Osteocyte (in vitro differentiated cells): ENCODE measurements at places on chromosomes 16 and 17. TPM values are rescaled to one million over a fixed set of nuclear protein-coding genes. Genes with fewer than 3 reads are reported as not detected.

DNA sequence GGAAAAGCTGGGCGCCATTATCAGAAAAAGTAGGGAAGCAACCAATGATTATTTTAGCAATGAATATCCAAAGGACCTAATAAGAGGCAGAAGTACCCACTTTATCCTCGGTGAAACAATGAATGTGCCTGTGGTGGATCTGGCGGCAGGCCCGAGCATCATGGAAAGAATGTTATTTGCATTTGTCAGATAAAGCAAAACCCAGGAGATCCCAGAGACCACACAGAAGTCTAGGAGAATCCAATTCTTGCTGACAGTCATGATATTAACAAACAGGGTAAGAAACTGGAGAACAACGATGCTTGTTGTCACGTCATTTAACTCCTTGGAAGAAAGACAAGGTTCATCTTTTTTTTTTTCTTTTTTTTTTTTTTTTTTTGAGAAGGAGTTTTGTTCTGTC, 12.0 kb upstream of the TNRC6A start:
- no peaks in the 10 kb centered on the region for H3K27me3 ChIP-seq
- peaks cover 9% of the 10 kb centered on the region for H3K4me1 ChIP-seq
- H3K27ac ChIP-seq = peak overlapping the region; percentile 2
- no peak overlapping the region for H3K4me3 ChIP-seq
- peak; percentile 38 for DNase-seq
- peaks cover 3% of the 10 kb centered on the region for H3K36me3 ChIP-seq

- DNase-seq = no peak
- no peaks in the 10 kb centered on the region for H3K36me3 ChIP-seq
- H3K4me3 ChIP-seq = no peak overlapping the region
- no peaks in the 10 kb centered on the region for H3K4me1 ChIP-seq
- H3K27me3 ChIP-seq = peaks cover 2% of the 10 kb centered on the region
These were observed 77.0 kb downstream of the MYH13 start for GRCh38 chr17:10295728-10296343.

Gene C17orf78
- not detected in 2 replicates for total RNA-seq

Gene SRCIN1
- total RNA-seq = 0.05 TPM in 1 of 2 replicates, not detected in the other

DNA sequence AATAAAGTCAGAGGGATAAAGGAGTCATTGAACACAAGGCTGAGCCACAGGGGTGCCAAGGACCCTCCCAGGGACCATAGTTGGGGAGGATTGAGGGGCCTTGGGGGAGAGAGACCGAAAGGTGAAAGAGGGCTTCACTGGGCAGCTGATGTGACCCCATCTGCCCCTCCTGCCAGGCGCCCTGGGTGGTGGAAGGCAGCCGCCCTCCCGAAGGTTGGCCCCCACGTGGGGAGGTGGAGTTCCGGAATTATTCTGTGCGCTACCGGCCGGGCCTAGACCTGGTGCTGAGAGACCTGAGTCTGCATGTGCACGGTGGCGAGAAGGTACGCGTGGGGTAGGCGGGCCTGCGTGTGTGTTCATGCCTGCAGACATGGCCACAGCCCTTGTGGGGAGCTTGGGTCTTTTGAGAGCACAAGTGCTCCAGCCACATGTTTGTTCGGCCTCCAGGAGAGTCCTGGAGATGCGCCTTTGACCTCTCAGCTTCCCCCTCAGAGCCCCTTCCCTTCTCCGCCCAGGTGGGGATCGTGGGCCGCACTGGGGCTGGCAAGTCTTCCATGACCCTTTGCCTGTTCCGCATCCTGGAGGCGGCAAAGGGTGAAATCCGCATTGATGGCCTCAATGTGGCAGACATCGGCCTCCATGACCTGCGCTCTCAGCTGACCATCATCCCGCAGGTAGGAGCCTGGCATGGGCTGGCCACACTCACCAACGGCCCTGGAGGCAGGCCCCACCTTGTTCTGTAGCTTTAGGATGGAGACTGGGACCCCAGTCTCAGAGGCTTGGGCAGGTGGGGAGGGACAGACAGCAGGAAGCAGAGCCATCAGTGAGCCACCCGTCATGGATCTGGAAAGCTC, 24.1 kb downstream of the ANKRD40 start:
- no peak overlapping the region for H3K27ac ChIP-seq
- H3K4me1 ChIP-seq = peaks cover 17% of the 10 kb centered on the region
- H3K4me3 ChIP-seq = no peak overlapping the region
- no peak for DNase-seq
- no peaks in the 10 kb centered on the region for H3K36me3 ChIP-seq

DNA sequence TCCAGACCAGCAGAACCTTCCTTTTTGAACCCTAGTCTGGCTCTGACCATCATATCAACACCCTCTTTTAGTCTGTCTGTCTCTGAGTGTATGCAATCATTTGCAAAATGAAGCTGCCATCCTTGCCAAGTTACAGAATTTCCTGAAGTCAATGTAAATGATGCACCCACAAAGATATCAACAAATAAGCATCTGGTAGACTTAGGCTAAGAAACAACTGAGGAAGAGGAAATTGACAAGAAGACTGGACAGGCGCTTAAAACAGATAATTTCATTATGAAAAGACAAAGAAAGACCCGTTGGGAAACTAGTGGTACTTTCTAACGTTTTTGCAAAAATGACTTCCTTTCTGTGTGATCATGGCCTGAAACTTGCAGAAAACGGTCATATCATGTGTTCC, 24.7 kb upstream of the CIITA start:
- DNase-seq = no peak
- H3K36me3 ChIP-seq = no peaks in the 10 kb centered on the region
- H3K27ac ChIP-seq = no peak overlapping the region
- H3K4me1 ChIP-seq = no peaks in the 10 kb centered on the region

- no peak overlapping the region for H3K27ac ChIP-seq
- H3K4me1 ChIP-seq = peaks cover 18% of the 10 kb centered on the region
- no peak for DNase-seq
- no peaks in the 10 kb centered on the region for H3K27me3 ChIP-seq
These were observed 7.3 kb upstream of the DDX52 start for GRCh38 chr17:37650419-37651003.

GRCh38 chr16:85981826-85982562, 83.0 kb downstream of the IRF8 start:
- H3K36me3 ChIP-seq = no peaks in the 10 kb centered on the region
- no peak overlapping the region for H3K4me3 ChIP-seq
- no peak overlapping the region for H3K27ac ChIP-seq
- H3K27me3 ChIP-seq = peaks cover 32% of the 10 kb centered on the region
- H3K4me1 ChIP-seq = no peaks in the 10 kb centered on the region
- no peak for DNase-seq

Gene WDR81
- 30.8 and 33.3 TPM in 2 replicates for total RNA-seq

DNA sequence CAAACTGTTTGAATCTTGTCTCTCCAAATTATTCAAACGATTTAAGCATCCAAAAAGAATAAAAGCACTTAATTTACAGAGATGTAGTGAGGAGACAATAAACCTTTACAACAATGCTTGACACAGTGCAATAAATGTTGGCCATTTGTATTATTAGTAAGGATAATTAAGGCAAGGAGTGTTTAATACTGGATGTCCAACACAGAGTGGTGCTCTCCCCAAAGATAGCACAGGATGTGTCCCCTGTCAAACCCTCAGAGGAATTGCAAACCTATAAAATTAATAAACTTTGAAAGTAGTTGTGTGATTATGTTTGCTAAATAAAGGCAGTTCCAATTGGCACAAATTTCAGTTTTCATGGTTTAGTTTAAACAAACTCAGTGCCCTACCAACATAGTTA, 253.0 kb upstream of the AXIN2 start:
- peaks cover 5% of the 10 kb centered on the region for H3K36me3 ChIP-seq
- no peak overlapping the region for H3K4me3 ChIP-seq
- no peaks in the 10 kb centered on the region for H3K4me1 ChIP-seq
- DNase-seq = no peak
- no peak overlapping the region for H3K27ac ChIP-seq
- no peaks in the 10 kb centered on the region for H3K27me3 ChIP-seq

DNA sequence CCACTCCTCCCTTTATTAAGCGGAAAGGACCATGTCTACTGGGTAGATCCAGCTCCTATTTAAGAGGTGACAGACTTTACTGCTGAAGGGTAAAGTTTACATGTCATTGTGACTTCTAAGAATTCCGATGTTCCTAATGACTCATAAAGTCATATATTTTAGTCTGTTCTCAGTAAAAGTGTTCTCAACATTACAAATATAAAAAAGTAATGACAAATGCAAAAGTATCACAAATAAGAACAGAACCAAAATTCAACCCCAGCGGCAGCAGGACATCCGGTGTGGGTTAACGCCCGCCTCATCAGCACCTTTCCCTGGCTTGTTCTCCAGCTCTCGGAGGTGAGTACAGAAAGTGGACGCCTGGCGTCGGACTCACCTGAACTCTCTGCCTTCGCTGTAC, 6.8 kb downstream of the AXIN1 start:
- DNase-seq = no peak
- peaks cover 24% of the 10 kb centered on the region for H3K36me3 ChIP-seq
- H3K27ac ChIP-seq = no peak overlapping the region
- peaks cover 23% of the 10 kb centered on the region for H3K4me1 ChIP-seq
- no peaks in the 10 kb centered on the region for H3K27me3 ChIP-seq
- H3K4me3 ChIP-seq = no peak overlapping the region

DNA sequence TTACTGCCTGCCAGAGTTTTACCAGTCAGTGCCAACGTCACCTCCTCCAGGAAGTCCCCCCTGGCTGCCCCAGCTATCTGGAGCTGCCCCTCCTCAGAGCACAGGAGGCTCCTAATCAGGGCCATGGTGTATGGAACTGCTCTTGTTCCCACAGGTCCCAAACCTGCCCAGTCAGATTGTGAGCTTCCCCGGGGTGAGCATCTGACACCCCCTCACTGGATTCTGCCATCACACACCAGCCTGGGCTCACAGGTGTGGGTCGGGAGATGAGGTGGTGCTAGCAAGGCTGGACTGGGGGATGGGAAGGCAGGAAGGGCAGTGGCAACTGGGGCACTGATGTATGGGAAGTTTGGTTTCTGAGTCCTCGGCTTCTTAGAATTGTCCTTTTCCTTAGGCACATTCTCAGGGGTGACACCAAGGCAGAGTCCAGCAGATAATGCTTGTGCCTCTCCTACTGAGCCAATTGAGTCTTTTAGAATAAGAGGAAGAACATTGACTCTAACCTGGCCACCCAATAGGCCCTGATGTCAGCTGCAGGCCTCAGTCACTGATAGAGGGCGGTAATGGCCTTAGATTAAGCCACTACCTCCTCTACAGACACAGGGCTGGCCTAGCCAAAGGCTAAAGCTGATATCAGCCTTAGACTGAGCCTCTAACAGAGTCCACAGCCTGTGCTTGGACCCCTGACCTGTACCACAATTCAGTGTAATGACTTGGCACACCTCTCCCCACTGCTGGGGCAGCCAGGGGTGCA, 107.9 kb downstream of the WSCD1 start:
- H3K36me3 ChIP-seq = no peaks in the 10 kb centered on the region
- H3K4me1 ChIP-seq = no peaks in the 10 kb centered on the region
- H3K4me3 ChIP-seq = no peak overlapping the region
- DNase-seq = no peak
- peaks cover 5% of the 10 kb centered on the region for H3K27me3 ChIP-seq

DNA sequence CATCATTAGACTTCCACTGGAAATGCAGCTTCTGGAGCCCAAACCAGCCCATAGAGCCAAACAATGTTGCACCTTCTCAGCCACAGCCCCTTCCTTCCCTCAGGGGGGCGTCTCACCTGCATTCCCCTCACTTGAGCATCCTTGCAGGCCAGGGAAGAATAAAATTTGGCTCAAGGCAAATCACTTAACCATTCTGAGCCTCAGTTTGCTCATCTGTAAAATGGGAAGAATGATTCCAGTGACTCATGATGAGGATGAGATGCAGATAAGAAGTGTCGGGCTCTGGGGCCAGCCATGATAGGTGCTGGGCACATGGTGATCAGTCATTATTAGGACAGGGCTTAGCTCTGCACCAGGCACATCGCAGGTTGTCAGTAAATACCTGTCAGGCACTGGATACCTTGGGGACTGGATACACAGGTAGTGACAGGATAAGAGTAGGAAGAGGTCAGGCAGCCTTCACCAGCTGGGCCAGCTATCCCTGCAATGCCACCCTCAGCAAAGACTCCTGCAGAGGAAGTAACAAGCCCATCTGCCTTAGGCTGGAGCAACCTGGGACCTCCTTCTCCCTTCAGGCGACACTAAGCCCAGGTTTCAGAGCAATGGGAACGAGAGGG, 208.0 kb upstream of the TNRC6C start:
- no peaks in the 10 kb centered on the region for H3K36me3 ChIP-seq
- no peak overlapping the region for H3K27ac ChIP-seq
- no peaks in the 10 kb centered on the region for H3K4me1 ChIP-seq
- no peak for DNase-seq
- no peak overlapping the region for H3K4me3 ChIP-seq
- peaks cover 30% of the 10 kb centered on the region for H3K27me3 ChIP-seq

GRCh38 chr17:2262135-2262587, 41.4 kb downstream of the SMG6 start:
- DNase-seq = no peak
- H3K27ac ChIP-seq = no peak overlapping the region
- H3K4me3 ChIP-seq = no peak overlapping the region
- H3K4me1 ChIP-seq = peaks cover 18% of the 10 kb centered on the region
- peaks cover 19% of the 10 kb centered on the region for H3K36me3 ChIP-seq

GRCh38 chr17:78079253-78079652, 49.3 kb downstream of the TMC6 start:
- no peak overlapping the region for H3K27ac ChIP-seq
- no peaks in the 10 kb centered on the region for H3K27me3 ChIP-seq
- H3K36me3 ChIP-seq = peaks cover 36% of the 10 kb centered on the region
- no peaks in the 10 kb centered on the region for H3K4me1 ChIP-seq
- no peak for DNase-seq
- no peak overlapping the region for H3K4me3 ChIP-seq

Gene TTYH2
- total RNA-seq = 1.8 and 2.0 TPM in 2 replicates

GRCh38 chr16:88639231-88640038, 1.1 kb downstream of the IL17C start:
- DNase-seq = no peak
- peaks cover 4% of the 10 kb centered on the region for H3K4me1 ChIP-seq
- H3K4me3 ChIP-seq = no peak overlapping the region

DNA sequence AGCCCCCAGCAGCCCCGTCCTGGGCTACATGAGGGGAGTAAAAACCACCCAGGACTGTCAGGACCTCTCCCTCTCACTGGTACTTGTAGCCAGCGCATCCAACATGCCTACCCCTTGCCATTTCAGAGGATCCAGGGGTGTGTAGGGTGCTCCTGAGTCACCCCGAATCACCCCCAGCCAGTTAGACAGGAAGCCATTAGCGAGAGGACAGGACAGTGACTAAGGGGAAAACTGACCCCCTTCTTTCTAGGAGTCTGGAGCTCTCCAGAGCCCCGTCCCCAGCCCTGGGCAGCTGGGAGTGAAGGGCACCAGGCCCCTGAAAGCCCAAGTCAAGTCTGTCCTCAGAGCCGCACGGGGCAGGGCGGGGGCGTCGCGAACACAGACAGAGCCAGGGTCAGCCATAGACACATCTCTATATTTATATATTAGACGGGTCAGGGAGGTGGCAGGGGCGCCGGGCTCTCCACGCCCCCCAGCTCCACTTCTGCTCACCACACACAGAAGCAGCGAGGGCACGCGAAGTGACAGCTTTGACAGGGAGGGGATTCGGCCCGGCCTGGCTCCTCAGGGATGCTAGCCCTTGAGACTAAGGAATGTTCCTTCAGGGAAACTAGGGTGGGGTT, 485 bp upstream of the GDPD3 start:
- H3K36me3 ChIP-seq = peaks cover 10% of the 10 kb centered on the region
- no peak overlapping the region for H3K4me3 ChIP-seq
- H3K27ac ChIP-seq = peak overlapping the region; percentile 47
- DNase-seq = no peak

Gene CCNF
- 8.0 and 10.0 TPM in 2 replicates for total RNA-seq

- no peaks in the 10 kb centered on the region for H3K27me3 ChIP-seq
- no peaks in the 10 kb centered on the region for H3K36me3 ChIP-seq
- H3K27ac ChIP-seq = no peak overlapping the region
These were observed 589.1 kb upstream of the CDH8 start for GRCh38 chr16:62625326-62625725.
